Left renal cortex interstitium (tissue), 4 donors: ENCODE measurements at places on chromosomes 3 and 15. TPM values are rescaled to one million over a fixed set of nuclear protein-coding genes. Genes with fewer than 3 reads are reported as not detected.

- no peak for DNase-seq
Measured at GRCh38 chr15:85839643-85840042, 44.9 kb upstream of the KLHL25 start.

GRCh38 chr3:4741404-4742307 lies 237.6 kb upstream of the BHLHE40 start:
- DNase-seq, result no peak

Gene FBXL2
- polyA plus RNA-seq, result 33.3 TPM

DNA sequence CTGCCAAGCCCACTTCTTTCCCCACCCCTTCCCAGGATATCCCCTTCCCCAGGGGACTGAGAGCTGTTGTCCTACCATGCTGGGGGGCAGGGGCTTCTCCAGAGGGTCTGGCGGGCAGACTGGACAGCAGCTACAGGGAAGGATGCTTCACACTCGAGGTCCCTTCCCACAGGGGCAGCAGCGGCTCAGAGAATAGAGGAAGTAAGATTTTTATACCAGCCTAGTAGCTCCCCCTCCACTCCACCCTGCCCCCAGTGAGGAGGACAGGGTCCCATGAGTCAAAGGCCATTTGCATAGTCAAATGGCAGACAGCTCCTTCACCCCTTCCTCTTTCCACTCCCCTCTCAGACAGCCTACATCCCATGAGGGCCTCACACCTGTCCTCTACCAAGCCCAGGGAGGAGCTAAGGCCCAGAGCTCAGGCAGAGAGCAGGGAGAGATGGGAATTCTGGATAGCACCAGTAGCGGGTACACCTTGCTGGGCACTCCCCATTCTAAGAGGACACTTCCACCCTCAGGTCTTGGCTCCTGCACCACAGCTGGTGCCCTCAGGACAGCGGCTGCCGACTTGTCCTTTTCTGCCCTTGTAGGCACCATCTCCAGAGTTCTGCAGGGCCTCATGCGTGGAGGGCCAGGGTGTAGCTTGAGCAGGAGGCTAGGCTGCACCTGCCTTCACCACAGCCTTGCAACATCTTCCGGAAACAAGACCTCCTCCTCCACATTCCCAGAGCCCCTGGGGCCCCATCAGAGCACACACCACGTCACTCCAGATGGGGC lies at the start of gene TLR9:
TSS of gene TLR9 (minus strand) at position 194 of the 777 bp plus-strand sequence. CDS start at position 78, 116 bp downstream.
- no peak for DNase-seq

DNA sequence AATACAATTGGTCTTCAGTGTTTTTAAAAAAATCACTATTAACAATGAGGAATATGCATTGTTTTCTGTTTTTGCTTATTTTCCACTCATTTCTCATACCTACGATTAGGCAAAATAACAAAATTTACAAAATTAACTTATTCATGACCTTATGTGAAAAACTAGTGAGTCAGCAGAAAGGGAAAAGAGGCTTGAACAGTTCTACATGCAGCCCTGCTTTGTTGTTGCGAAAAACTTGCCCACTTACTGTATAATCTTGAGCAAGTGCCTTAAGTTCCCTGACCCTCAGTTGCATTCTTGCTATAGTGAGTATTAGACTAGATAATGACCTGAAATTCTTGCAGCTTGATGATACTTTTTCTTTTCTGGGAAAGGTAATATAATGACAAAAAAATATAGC lies 551.1 kb upstream of the BCHE start:
- no peak for DNase-seq

GRCh38 chr15:46580487-46580886 lies 945.7 kb downstream of the SQOR start:
- DNase-seq, result no peak
